NCI-H2029 (cell line): ENCODE measurements at places on chromosomes 13 and 19.
A peak's percentile ranks its signal among the peaks of the same experiment; 100 is the strongest.

GRCh38 chr19:33507021-33507956 lies 14.3 kb downstream of the PEPD start:
- no peak for DNase-seq

- DNase-seq, result no peak
These were observed 94.6 kb downstream of the TSHZ3 start for GRCh38 chr19:31254611-31255010.

GRCh38 chr19:55181740-55182139 lies 1.7 kb upstream of the SYT5 start:
- DNase-seq, result no peak

DNA sequence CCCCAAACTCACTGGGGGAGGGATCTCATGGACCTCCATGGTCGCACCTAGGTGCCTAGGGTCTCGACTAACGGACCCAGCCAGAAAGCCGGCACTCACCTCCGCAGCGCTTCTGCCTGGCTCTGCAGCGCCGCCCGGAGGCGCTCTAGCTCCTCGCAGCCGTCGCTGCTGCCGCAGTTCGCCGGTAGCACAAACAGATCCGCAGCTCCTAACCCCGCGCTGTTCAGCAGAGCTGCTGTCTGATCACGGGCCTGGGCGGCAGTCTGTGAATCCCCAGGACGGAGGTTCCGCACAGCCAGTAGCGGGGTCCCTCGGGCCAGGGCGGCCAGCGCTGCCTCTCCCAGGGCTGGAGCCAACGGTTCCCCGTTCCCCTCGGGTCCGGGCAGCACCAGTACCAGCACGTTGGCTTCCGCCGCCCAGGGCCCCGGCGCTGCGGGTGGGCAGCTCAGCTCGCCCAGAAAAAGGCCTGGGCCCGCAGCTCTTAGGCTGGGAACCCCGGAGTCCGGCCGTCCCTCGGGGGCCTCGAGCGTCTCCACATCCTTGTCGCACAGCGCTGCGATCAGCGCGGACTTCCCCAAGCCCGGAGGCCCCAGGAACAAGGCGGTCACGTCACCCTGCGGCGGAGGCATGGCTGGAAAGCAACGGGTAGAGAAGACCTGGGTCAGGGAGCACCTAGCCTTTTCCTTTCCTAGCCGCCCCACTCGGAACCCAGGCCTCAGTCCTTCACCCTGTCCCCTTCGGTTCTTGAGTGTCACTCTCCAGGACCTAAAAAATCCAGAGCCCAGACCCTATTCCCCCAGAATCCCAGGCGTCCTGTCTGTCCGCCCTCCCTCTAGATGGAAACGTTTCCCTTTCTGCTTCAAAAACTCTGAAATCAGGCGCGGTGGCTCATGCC lies 977 bp downstream of the IRGQ start:
- DNase-seq, result peak; percentile 67

- DNase-seq, result no peak
These were observed 40.2 kb downstream of the STK24 start for GRCh38 chr13:98536729-98537128.

DNA sequence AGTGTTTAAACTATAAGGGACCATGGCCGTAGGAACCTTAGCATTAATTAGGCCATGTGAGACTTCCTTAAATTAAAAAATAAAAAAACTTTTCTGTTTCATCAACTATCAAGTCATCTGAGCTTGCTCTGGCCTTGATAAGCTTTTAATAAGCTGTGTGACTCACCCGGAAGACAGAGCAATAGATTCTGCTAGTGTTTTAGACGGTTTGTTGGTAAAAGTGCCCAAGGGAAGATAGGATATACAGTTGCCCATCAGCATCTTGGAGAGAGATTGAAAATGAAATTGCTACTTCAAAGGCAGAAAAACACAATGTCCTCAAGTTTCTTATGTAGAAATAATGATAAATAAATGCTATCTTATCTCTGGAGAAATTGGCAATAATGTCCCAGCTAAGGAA lies 31.2 kb upstream of the RCBTB2 start:
- DNase-seq, result no peak

- no peak for DNase-seq
These were observed 40.8 kb upstream of the F7 start for GRCh38 chr13:113064534-113065405.

DNA sequence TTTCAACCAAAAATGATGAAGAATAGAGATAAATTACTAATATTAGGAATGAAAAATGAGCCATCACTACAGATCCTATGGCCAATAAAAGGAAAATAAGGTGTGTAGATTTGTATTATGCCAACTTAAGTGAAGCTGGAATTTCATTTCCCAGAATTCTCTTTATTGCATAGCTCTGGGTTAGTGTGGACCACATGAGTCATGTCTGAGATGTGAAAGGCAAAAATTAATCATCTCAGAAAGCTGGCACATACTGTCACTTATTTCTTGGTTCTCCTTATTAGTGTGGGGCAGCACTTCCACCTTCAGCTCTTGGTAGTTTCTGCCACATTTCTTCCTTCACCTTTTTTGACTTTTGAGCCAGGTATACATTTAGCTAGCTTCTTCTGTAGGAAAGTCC lies 82.6 kb downstream of the KATNAL1 start:
- DNase-seq, result no peak

GRCh38 chr19:57436417-57436816 lies 1.3 kb downstream of the ZNF749 start:
- no peak for DNase-seq

GRCh38 chr13:76474966-76475365 lies 411.2 kb downstream of the KCTD12 start:
- DNase-seq, result no peak

DNA sequence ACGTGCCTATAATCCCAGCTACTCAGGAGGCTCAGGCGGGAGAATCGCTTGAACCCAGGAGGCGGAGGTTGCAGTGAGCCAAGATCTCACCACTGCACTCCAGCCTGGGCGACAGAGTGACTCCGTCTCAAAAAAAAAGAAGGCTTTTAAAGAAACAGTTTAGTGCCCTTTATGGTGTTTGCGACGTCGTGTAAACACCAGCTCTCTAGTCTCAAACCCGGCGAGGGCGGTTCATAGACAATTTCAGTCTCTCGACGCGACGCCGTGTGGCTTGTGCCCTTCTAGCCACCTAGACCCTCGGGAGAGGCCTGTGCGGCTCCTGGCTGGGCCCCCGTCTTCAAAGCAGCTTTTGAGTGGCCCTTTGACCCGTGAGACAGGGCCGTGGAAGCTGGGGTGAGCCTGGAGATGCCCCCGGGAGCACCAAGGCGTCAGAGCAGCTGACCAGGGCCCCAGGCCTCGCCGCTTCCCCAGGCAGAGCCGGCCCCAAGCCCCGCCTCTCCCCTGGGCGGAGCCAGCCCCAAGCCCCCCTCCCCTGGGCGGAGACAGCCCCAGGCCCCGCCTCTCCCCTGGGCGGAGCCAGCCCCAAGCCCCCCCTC lies 5.0 kb upstream of the MADCAM1 start:
- no peak for DNase-seq

DNA sequence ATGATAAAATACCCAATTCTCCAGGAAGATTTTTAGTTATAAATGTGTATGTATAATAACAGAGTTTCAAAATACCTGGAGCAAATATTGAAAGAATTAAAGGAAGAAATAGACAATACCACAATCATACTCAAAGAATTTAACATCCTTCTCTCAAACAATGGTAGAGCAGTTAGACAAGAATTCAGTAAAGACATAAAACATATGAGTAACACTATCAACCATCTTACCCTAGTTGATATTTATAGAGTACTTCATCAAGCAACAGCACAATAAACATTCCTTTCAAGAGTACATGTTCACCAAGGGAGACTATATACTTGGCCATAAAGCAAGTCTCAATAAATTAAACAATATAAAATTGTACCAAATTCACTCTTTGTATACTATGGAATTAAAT lies 108.4 kb downstream of the DLEU7 start:
- no peak for DNase-seq
